ENCODE measurements at places on chromosomes 1 and 21. TPM values are rescaled to one million over a fixed set of nuclear protein-coding genes. Genes with fewer than 3 reads are reported as not detected.
A peak's percentile ranks its signal among the peaks of the same experiment; 100 is the strongest.

DNA sequence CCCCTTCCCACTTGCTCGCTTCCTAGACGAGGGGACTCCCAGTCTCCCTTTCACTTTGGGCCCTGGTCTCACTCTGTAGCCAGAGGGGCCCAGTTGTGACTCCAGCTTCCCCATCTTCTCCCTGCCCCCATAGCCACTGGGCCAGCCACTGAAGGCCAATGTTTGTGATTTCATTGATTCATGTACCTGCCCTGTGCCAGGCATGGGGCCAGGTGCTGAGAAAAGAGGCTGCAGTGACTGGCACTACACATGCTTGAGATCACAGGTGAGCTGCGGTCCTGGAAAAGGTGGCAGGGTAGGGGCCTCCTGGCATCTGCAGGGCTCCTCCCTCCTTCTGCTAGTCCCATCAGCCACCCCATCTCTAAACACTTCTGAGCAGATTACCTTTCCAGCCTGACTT lies 345.3 kb upstream of the VAMP3 start:
- no peak for DNase-seq

DNA sequence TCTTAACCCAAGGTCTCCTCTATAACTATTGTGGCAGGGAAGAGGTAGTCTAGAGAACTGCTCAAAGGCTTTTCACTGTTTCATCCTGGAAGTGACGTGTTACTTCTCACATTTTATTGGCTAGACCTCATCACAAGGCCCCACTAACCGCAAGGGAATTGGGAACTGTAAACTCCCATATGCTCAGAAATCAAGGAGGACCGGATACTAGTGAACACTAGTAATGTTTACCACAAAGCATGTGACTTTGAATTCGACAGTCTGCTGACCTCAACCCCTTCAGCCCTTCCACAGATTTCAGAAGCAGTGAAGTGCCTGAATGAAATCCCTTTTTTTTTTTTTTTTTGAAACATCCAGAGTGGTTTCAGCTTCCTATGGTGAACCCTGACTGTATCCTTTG lies 3.4 kb upstream of the EEIG2 start:
- DNase-seq: no peak

Gene FAM163A
- total RNA-seq: under 0.01 TPM

Gene CFAP141
- total RNA-seq: not detected

- no peak for DNase-seq
These were observed 1515.2 kb downstream of the PLA2G4A start for GRCh38 chr1:188343914-188344313.

DNA sequence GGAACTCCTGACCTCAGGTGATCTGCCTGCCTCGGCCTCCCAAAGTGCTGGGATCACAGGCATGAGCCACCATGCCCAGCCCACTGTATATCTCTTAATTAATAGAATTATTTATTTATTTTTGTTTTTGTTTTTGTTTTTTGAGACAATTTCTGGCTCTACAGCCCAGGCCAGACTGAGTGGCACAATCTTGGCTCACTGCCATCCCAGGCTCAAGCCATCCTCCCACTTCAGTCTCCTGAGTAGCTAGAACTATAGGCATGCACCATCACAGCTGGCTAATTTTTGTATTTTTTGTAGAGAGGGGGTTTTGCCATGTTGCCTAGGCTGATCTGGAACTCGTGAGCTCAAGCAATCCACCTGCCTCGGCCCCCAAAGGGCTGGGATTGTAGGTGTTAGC lies 15.7 kb upstream of the WDTC1 start:
- no peak for DNase-seq

DNA sequence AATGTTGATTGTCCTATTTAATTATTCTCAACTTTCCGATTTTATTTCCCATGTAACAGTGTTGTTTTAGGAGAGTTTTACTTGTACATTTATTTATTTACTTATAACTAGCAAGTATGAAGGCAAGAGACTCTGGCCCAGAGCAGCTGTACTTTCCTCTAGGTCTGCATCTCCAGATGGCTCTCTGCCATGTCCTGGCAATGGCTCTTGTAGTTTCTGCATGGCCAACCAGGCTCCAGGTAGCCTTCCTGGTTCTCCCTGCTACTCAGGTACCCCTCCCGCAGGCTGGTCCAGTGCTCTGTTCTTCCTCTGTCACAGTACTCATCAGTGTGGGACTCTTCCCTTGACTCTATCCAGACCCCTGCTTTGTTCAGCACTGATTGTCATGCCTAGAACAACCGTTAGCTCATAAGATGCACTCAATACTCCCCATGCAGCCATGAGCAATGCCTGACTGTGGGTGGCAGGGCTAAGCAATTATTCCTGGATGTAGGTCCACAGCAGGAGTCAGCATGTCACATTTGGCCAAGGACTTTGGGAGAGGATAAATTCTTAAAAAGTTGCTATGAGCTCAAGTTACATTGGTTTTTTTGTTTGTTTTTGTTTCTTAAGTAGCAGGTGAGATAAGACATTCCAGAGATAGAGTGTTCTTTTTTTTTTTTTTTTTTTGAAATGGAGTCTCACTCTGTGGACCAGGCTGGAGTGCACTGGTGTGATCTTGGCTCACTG lies 10.9 kb upstream of the IL20 start:
- no peak for DNase-seq

DNA sequence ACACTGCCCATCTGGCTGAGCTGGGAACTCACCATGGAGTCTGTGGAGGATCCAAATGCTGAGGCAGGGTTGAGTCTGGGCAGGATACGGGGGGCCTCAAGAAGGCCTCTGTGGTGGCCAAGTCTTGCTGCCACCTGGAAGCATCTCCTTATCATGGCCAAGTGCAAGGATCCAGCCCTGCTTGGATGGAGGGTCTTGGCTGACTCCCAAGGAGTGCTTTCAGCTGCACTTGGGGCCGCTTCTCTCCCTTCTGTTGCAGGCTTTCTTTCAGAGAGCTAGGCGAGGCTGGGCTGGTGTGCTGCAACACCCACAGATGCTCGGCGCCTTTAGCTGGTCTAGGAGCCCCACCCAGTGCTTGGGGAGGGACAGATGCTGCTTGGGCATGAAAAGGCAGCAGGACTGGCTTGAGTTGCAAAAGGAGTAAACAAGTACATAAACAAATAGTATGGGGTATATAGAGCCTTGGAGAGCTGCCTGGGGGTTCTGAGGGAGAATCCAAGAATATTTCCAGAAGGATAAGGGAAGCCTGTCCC lies at the start of gene THEM5:
TSS of gene THEM5 (minus strand) at position 302 of the 533 bp plus-strand sequence. CDS start at position 155, 147 bp downstream.
- DNase-seq: no peak

Gene AIM2
- 0.32 TPM for total RNA-seq

Gene IQGAP3
- 24.2 TPM for total RNA-seq

GRCh38 chr1:100219883-100220282 lies 29.8 kb downstream of the DBT start:
- peak; percentile 8 for DNase-seq

DNA sequence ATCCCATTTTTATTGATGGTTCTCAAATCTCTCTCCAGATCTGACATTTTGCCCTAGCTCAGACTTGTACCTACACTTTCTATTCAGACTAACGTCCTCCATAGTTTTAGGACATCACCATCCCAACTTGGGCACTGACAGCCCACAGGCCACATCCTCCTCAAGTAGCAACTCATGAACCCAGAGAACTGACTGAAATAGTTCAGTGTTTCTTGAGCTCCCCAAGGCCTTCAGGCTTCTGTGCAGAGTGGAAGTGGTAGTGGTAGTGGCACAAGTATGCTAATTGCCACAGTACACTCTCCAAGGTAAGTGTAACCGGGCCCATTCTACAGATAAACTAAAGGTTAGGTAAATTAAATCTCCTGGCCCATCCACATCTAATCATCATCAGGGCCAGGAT lies 112.6 kb downstream of the SLC45A1 start:
- no peak for DNase-seq

GRCh38 chr1:244012202-244012601 lies 38.9 kb upstream of the ZBTB18 start:
- DNase-seq: peak; percentile 14

GRCh38 chr1:32984455-32985171 lies 20.0 kb upstream of the RNF19B start:
- DNase-seq: peak; percentile 66

DNA sequence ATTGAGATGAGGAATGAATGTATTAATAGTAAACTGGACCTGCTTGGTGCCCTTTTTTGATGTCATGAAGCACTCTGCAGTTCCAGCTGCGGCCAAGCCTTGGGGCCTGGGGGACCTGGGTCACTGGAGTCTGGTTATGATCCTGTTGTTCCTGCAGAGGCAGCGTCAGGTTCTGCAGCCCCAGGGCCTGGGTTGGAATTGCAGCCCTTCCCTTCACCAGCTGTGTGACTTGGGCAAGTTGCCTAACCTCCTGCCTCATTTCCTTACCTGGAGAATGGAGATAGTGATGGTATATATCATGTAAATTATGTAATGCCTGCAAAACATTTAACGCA lies 9.1 kb upstream of the ATP5PO start:
- DNase-seq: peak; percentile 14

- no peak for DNase-seq
These were observed 88.1 kb downstream of the GPATCH2 start for GRCh38 chr1:217542837-217543236.

DNA sequence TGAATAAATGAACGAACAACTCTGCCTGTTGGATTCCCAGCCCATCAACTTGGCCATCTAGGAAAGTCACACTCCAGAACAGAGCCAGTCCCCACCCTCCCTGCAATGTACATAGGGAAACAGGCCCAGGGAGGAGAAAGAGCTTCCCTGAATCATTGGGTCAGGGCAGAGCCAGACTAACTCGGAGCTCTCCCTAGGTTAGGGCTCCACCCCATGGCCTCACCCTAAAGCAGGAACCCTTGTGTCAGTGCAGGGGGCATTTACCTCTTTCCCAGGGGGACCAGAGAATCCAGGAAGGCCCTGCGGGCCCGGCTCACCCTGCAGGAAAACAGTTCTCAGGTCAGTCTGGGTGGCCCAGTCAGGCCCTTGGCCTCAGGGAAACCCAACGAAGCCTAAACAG lies 11.6 kb downstream of the COL9A2 start:
- no peak for DNase-seq

Measured in fibroblast of villous mesenchyme (primary cell).